ENCODE measurements at places on chromosomes 6 and 20. TPM values are rescaled to one million over a fixed set of nuclear protein-coding genes. Genes with fewer than 3 reads are reported as not detected.

The COL21A1 gene
- total RNA-seq, result 4.2 TPM

DNA sequence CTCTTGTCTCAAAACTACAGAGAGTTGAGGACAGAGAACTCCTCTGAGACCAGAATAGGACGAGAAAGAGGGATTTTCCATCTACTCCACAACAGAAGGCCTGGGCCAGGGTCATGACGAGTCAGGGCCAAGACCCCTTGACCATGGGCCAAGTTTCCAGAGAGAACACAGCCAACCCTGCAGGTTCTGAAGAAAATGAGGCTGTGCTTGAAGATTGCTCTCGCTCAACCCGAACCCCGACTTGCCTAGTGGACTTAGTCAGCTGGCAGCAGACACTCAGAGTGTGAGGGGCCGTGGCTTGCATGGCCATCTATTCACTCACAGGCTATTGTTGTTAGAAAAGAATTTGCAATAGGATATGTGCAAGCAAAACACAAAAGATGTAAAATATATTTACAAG is 54.5 kb downstream of the TMEM242 start:
- DNase-seq, result no peak

The LY6G6F gene
- not detected for total RNA-seq

The PDCD2 gene
- total RNA-seq, result 41.5 TPM

The TNFRSF6B gene
- total RNA-seq, result 13.8 TPM

DNA sequence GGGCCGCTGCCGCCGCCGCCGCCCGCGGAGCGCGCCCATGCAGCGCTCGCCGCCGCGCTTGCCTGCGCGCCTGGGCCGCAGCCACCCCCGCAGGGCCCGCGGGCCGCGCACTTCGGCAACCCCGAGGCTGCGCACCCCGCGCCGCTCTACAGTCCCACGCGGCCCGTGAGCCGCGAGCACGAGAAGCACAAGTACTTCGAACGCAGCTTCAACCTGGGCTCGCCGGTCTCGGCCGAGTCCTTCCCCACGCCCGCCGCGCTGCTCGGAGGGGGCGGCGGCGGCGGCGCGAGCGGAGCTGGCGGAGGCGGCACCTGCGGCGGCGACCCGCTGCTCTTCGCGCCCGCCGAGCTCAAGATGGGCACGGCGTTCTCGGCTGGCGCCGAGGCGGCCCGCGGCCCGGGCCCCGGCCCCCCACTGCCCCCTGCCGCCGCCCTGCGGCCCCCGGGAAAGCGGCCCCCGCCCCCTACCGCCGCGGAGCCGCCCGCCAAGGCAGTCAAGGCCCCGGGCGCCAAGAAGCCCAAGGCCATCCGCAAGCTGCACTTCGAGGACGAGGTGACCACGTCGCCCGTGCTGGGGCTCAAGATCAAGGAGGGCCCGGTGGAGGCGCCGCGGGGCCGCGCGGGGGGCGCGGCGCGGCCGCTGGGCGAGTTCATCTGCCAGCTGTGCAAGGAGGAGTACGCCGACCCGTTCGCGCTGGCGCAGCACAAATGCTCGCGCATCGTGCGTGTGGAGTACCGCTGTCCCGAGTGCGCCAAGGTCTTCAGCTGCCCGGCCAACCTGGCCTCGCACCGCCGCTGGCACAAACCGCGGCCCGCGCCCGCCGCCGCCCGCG is 730 bp downstream of the INSM1 start:
- DNase-seq, result no peak

GRCh38 chr6:120938164-120938875 is 396.0 kb downstream of the TBC1D32 start:
- DNase-seq, result no peak

The PRPF6 gene
- total RNA-seq, result 52.1 TPM

The EYA2 gene
- total RNA-seq, result 3.6 TPM

DNA sequence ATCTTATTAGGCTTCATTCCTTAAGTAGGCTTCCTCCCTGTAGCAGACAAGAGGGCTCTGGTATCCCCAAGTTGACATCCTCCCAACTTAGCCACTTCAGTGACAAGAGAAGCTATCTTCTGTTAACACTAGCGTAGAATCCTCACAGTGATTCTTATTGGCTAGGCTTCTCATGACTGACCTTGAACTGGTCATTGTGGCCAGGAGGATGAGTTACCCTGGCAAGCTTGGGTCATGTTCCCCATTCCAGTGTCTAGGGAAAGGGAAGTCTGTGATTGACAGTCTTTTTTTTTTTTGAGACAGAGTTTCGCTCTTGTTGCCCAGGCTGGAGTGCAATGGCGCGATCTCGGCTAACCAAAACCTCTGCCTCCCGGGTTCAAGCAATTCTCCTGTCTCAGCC is 7.1 kb downstream of the CDKAL1 start:
- no peak for DNase-seq

The HDGFL1 gene
- not detected for total RNA-seq

GRCh38 chr6:28751514-28751913 is 172.3 kb downstream of the TRIM27 start:
- no peak for DNase-seq

The KCNG1 gene
- 6.2 TPM for total RNA-seq

All from body of pancreas (tissue), 4 donors.